ENCODE measurements at places on chromosomes 5 and 9. TPM values are rescaled to one million over a fixed set of nuclear protein-coding genes. Genes with fewer than 3 reads are reported as not detected.

Gene PDE6A
- 0.12 TPM for polyA plus RNA-seq

Gene LCN2
- 1.3 TPM for polyA plus RNA-seq

Gene GTF3C5
- polyA plus RNA-seq, result 74.4 TPM

Gene NME5
- polyA plus RNA-seq, result 17.6 TPM

Gene PCDHB15
- polyA plus RNA-seq, result 15.0 TPM

Gene BRINP1
- polyA plus RNA-seq, result 5.8 TPM

Gene FCN2
- polyA plus RNA-seq, result 0.52 TPM

Gene TTC23L
- polyA plus RNA-seq, result 2.9 TPM

Gene PIP5K1B
- 6.3 TPM for polyA plus RNA-seq

Gene TNFSF8
- 0.47 TPM for polyA plus RNA-seq

DNA sequence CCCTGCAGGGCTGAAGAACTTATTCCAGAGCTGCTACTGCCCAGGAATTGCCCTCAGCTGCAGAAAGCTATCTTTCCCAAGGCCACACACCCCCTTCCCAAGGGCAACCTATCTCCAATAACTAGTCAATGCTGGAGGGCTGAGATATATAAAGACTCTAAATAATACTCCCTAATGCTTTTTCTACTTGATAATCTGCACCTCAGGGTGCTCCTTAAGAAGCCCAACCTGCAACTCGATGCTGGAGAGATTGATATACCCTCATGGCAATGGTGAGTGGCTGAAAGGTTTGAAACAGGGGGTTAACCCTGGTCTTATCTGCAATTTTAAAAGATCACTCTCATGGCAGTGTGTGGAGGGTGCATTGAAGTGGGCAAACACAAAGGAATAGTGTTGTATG is 142.7 kb upstream of the APC start:
- DNase-seq, result no peak

- DNase-seq, result no peak
These were observed 31.7 kb downstream of the BRINP1 start for GRCh38 chr9:119337573-119337972.

DNA sequence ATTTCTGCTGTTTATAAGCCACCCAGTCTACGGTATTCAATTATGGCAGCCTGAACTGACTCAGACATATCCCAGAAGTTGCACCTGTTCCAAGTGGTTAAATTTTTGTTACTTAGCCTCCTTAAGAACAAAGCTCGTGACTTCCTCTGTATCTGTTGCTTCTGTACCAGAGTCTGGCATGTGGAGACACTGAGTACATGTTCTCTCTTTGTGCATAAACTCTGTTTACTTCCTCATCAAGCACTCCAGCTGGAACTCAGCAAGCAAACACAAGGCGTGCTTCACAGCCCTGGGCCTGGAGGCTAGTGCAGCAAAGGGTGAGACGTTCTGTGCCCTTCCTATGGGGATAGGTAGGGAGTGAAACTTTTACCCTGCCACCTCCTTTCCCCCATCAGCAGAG is 19.0 kb downstream of the C9orf152 start:
- no peak for DNase-seq

- DNase-seq, result no peak
These were observed 59.1 kb downstream of the BOD1 start for GRCh38 chr5:173557123-173557903.

- no peak for DNase-seq
These were observed 108.1 kb downstream of the LHFPL2 start for GRCh38 chr5:78540335-78541085.

DNA sequence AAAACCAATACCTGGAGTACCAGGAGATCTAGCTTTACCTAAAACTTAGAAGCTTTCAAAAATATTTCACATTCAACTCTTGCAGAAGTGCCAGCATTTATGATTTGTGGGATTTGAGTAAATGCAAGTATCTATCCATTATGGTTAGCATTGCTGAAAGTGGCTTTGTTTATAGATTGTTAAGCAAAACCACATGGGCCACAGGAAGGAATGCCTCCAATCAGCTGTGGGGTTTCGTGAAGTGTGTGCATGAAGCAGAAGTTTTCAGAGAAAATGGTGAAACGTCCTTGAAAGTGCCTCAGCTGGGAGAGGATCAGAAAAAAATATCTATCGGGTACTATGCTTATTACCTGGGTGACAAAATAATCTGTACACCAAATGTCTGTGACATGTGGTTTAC is 4.2 kb downstream of the LECT2 start:
- no peak for DNase-seq

DNA sequence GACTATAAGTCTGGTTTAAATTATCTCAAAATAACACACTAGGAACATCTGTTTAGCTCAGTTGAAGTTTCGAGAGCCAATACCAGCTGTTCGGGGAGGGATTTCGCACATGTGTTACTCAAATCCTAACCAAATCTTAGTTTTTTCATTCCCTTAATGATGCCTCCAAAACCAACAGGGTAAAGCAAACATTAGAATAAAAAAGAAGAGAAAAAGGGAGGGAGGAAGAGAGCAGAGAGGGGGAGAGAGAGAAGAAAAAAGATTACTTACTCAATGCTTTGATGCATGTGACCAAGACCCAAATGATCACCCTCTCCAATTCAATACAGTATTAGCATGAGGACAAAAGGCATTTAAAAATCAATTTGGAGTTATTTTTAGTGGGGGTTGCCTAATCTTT is 86.0 kb upstream of the NR5A1 start:
- DNase-seq, result no peak

- no peak for DNase-seq
These were observed 91.3 kb downstream of the MAT2B start for GRCh38 chr5:163596608-163597315.

DNA sequence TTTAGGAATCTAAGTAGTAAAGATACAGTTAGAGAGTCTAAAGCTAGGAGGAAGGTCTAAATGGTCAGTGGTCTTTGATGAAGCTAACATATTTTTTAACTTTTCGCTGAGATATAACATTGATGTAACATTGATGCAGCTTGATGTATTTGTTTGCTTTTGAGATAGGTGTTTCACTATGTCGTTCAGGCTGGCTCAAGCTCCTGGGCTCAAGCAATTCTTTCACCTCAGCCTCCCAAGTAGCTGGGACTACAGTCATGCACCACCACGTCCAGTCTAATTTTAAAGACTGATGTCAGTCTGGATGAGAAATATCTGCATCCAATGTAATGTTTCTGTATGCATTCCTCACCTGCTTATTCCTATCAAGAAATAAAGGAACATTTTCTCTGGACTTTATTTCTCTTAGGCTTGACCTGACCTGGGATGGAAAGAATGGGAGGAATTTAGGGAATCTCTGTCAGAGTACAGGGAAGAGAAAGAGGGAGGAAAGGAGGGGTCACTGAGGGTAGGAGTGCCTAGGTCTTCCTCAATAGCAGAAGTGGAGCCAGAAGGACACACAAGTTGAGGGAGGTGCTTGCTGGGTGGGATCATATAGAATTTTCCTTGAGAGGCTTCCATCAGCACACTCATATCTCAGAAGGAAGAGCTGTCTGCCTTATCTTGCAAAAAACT is 101.5 kb upstream of the GPBP1 start:
- DNase-seq, result no peak

- no peak for DNase-seq
These were observed 7.6 kb downstream of the DNAJC18 start for GRCh38 chr5:139431706-139432105.

GRCh38 chr5:58406394-58406793 is 53.5 kb downstream of the PLK2 start:
- no peak for DNase-seq

DNA sequence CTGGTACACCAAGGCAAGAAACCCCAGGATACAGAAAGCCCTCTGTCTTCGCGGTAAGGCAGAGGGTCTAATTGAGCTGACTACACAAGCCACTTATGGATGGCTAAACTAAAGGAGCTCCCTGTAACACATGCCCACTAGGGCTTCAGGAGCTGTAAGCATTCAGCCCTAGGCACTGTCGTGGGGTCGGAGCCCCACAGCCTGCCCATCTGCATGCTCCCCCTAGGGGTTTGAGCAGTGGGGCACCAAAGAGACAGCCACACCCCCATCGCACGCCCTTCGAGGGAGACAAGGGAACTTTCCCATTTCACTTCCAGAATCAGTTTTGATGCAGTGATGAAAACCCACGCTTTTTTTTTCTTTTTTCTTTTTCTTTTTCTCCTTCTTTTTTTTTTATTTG is 11.0 kb upstream of the MTMR12 start:
- DNase-seq, result no peak
